ENCODE measurements at places on chromosomes 4 and X.

- H3K4me3 ChIP-seq = no peak overlapping the region
- no peaks in the 10 kb centered on the region for H3K27me3 ChIP-seq
- no peak for DNase-seq
- no peaks in the 10 kb centered on the region for H3K36me3 ChIP-seq
Measured at GRCh38 chr4:151039733-151040132, 24.6 kb upstream of the LRBA start.

DNA sequence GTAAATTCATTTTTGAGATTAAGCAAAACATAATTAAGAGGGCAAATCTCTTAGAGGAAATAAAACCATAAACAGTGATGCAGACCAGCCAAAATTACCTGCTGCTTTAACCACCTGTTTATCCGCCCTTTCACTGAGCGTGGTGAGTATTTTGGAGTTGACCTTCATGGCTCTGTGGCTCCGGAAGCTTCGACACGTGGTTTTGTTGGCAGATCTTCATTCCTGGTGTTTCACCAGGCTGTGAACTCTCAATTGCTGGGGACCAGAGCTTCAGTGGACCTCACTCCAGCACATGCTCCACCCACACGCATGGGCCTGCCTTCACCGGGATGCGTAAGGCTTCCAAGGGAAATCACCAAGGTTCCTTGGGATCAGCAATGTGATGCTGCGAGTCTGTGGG is 83.8 kb downstream of the FHDC1 start:
- H3K36me3 ChIP-seq = no peaks in the 10 kb centered on the region
- H3K4me1 ChIP-seq = no peaks in the 10 kb centered on the region
- no peak for DNase-seq
- H3K4me3 ChIP-seq = no peak overlapping the region

- H3K36me3 ChIP-seq = no peaks in the 10 kb centered on the region
- H3K27ac ChIP-seq = no peak overlapping the region
Measured at GRCh38 chr4:47340914-47341313, 122.6 kb downstream of the COMMD8 start.

GRCh38 chr4:13236485-13236884 is 247.7 kb downstream of the RAB28 start:
- no peak for DNase-seq
- no peaks in the 10 kb centered on the region for H3K36me3 ChIP-seq
- no peak overlapping the region for H3K4me3 ChIP-seq
- no peaks in the 10 kb centered on the region for H3K27me3 ChIP-seq

- no peaks in the 10 kb centered on the region for H3K4me1 ChIP-seq
- H3K36me3 ChIP-seq = no peaks in the 10 kb centered on the region
- no peak for DNase-seq
- H3K27ac ChIP-seq = no peak overlapping the region
Measured at GRCh38 chr4:85078016-85078415, 111.5 kb upstream of the WDFY3 start.

GRCh38 chrX:106748377-106748776 is 21.9 kb downstream of the RNF128 start:
- H3K27ac ChIP-seq = no peak overlapping the region
- H3K4me1 ChIP-seq = no peaks in the 10 kb centered on the region
- H3K36me3 ChIP-seq = no peaks in the 10 kb centered on the region
- no peaks in the 10 kb centered on the region for H3K27me3 ChIP-seq

GRCh38 chr4:125507141-125507540 is 192.4 kb downstream of the FAT4 start:
- DNase-seq = no peak
- no peak overlapping the region for H3K4me3 ChIP-seq
- H3K27ac ChIP-seq = no peak overlapping the region
- no peaks in the 10 kb centered on the region for H3K36me3 ChIP-seq
- H3K4me1 ChIP-seq = no peaks in the 10 kb centered on the region
- H3K27me3 ChIP-seq = no peaks in the 10 kb centered on the region

- peak overlapping the region; percentile 96 for H3K27ac ChIP-seq
- no peaks in the 10 kb centered on the region for H3K36me3 ChIP-seq
- peak overlapping the region; percentile 63 for H3K4me3 ChIP-seq
- DNase-seq = no peak
- H3K4me1 ChIP-seq = peaks cover 4% of the 10 kb centered on the region
- no peaks in the 10 kb centered on the region for H3K27me3 ChIP-seq
Measured at GRCh38 chrX:120560405-120560841, 339 bp downstream of the CUL4B start.

DNA sequence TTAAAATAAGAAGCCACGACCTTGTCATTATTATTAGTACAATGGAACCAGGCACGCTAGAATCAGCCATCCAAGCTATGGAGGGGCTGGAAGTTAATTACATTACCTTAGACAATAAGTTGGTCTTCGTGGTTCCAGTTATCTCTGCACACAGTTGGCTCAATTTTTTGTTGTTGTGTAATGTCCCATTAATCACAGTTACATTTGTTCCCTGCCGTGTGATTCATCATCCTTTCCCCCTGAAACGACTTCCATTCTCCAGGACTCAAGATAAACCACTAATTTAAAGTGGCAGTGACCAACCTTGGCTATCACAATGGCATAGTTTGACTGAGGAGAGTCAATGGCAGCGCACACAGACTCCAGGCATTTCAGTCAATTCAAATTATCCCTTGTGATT is 905.0 kb downstream of the RAB28 start:
- H3K4me3 ChIP-seq = no peak overlapping the region
- no peak for DNase-seq
- H3K27me3 ChIP-seq = no peaks in the 10 kb centered on the region
- H3K27ac ChIP-seq = no peak overlapping the region

- no peaks in the 10 kb centered on the region for H3K27me3 ChIP-seq
- no peaks in the 10 kb centered on the region for H3K4me1 ChIP-seq
- H3K27ac ChIP-seq = no peak overlapping the region
- H3K36me3 ChIP-seq = no peaks in the 10 kb centered on the region
- no peak overlapping the region for H3K4me3 ChIP-seq
Measured at GRCh38 chrX:121227888-121228287, 180.5 kb downstream of the GLUD2 start.

- no peaks in the 10 kb centered on the region for H3K36me3 ChIP-seq
- no peaks in the 10 kb centered on the region for H3K4me1 ChIP-seq
Measured at GRCh38 chrX:7943600-7944245, 16.5 kb upstream of the PNPLA4 start.

DNA sequence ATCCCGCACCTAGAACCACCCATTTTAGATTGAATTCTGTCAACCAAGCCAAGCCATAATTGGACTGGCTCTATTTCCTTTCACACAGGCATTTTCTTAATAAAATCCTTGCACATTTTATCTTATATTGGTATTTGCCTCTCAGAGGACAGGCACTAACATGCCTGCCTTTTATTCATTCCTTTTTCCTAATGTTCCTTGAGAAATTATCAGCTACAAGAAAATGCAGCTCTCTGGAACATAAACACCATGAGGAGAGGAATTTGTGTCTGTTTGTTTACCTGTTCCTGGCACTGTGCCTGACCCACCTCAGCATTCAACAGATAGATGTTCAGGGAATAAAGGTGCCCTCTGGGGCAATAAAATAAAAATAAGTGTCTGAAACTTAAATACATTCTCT is 116.2 kb downstream of the PDHA2 start:
- no peak overlapping the region for H3K4me3 ChIP-seq
- H3K27ac ChIP-seq = no peak overlapping the region
- no peak for DNase-seq
- H3K36me3 ChIP-seq = no peaks in the 10 kb centered on the region
- no peaks in the 10 kb centered on the region for H3K27me3 ChIP-seq
- H3K4me1 ChIP-seq = no peaks in the 10 kb centered on the region

DNA sequence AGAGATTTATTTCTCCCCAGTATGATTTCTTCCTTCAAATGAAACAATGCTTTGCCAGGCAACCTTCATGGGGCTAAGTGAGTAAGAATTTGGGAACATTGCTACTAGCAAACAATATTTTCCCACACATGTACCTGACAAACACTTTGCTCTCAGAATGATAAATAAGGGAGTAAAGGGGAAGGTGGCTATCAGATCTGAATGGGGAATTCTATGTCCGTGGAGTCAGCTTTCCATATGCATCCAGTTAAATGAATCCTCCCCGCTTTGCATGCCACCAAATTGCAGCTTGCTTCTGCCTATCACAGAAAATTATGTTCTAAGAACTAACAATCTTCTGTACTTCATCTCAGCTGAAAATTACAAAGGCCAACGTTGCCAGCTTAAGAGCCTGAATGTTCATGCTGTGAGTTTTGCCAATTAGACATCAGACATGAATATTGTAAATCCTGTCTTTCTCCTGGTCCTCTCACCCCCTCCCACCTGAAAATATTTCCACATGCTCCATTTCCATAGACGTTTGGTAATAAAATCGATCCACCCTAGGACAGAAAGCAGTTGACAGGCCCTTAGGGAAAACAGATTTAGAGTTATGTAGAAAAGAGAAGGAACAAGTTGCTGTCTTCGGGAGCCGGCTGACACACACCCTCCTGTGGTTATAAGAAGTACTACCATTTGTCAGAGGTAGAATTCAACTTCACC is 6.3 kb downstream of the MEPE start:
- H3K4me1 ChIP-seq = no peaks in the 10 kb centered on the region
- DNase-seq = peak; percentile 24
- H3K36me3 ChIP-seq = no peaks in the 10 kb centered on the region
- no peak overlapping the region for H3K27ac ChIP-seq

- no peaks in the 10 kb centered on the region for H3K36me3 ChIP-seq
- no peak overlapping the region for H3K27ac ChIP-seq
- no peak overlapping the region for H3K4me3 ChIP-seq
- DNase-seq = no peak
- H3K27me3 ChIP-seq = no peaks in the 10 kb centered on the region
Measured at GRCh38 chr4:138327338-138327737, 85.2 kb upstream of the SLC7A11 start.

GRCh38 chr4:74624351-74625151 is 169.8 kb downstream of the BTC start:
- H3K27me3 ChIP-seq = no peaks in the 10 kb centered on the region
- H3K4me3 ChIP-seq = no peak overlapping the region
- no peaks in the 10 kb centered on the region for H3K36me3 ChIP-seq
- no peak for DNase-seq
- H3K4me1 ChIP-seq = no peaks in the 10 kb centered on the region

DNA sequence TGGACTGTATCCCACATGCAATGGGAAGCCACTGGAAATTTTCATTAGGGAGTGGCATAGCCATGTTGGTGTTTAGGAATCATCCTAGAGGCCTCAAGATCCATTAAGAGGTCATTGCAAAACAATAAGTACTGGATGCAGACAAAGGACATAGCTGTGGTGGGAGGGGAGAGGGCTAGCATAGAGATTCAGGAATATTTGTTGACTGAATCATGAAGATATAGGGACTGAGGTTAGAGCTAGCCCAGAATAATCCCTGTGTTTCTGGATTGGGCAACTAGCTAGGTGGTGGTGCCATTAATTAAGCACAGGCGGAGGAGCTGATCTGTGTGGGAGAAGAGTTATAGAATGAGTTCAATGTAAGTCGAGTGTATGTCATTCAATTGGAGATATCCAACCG is 135.0 kb downstream of the RAB28 start:
- H3K27me3 ChIP-seq = no peaks in the 10 kb centered on the region
- H3K36me3 ChIP-seq = no peaks in the 10 kb centered on the region
- no peak overlapping the region for H3K4me3 ChIP-seq

DNA sequence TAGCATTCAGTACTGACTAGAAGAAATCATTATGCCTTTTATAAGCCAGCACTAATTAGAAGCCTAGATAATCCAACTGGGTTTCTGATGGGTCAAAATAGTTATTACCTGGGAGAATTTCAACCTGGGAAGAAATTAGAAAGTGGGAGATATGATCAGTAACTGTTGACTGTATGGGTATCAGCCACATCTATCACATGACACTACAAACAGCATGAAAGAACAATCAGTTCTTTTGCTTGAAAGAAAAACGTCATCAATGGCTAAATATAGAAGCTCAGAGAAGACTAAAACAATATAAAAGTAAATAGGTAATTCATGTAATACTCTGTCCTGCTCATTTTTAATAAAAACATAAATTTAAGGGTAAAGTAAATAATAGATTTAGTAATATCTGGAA is 145.1 kb downstream of the CAMK2D start:
- no peak overlapping the region for H3K4me3 ChIP-seq
- no peaks in the 10 kb centered on the region for H3K36me3 ChIP-seq
- DNase-seq = no peak
- no peak overlapping the region for H3K27ac ChIP-seq

DNA sequence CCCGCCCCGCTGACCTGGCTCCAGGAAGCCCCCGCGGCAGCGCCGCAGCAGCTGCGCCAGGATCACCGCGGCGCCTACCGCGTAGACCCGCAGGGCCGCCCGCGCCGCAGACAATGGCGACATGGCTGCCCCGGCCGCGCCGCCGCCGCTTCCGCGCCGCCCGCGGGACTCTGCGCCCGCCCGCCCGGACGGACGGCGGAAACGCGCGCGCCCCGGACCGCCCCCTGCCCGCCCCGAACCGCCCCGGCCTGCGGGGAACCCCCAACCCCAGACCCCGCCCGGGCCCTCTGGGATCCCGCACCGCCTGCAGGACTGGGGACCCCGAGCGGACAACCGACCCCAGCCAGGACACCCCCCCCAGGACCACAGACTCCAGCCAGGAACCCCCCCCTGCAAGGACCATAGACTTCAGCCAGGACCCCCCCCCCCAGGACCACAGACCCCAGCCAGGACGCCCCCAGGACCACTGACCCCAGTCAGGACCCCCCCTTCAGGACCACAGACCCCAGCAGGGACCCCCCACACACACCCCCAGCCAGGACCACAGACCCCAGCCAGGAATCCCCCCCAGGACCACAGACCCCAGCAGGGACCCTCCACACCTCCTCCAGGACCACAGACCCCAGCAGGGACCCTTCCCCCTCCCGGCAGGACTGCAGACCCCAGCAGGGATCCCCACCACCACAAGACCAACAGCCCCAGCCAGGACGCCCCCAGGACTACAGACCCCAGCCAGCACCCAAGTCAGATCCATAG is at the start of the genes DHRSX and ZBED1:
Gene DHRSX, minus strand, starts transcription at position 174 of the 756 bp plus-strand sequence. Its CDS starts 51 bp downstream, at position 123.
Gene ZBED1, minus strand, starts transcription at position 174 of the 756 bp plus-strand sequence. CDS start 10,257 bp downstream, outside the sequence.
- peak within 1 kb of the TSS; percentile 96 for H3K4me3 ChIP-seq
- no peaks in the 10 kb centered on the region for H3K36me3 ChIP-seq

- no peaks in the 10 kb centered on the region for H3K27me3 ChIP-seq
- no peaks in the 10 kb centered on the region for H3K36me3 ChIP-seq
- DNase-seq = peak; percentile 33
- H3K4me1 ChIP-seq = peaks cover 25% of the 10 kb centered on the region
Measured at GRCh38 chr4:88737307-88737941, 39.8 kb upstream of the NAP1L5 start.

DNA sequence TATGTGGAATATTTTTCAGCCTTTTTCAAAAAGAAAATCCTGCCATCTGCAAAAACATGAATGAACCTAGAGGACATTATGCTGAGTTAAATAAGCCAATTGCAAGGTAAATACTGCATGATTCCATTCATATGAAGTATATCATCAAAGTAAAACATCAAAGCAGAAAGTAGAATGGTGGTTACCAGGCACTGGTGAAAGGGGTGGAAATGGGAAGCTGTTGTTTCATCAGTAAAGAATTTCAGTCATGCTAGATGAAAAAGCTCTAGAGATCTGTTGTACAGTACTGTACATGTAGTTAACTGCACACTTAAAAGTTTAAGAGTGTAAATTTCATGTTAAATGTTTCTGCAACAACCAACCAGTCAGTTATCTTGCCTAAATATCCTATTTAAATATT is 196.8 kb upstream of the ADGRL3 start:
- no peaks in the 10 kb centered on the region for H3K4me1 ChIP-seq
- no peaks in the 10 kb centered on the region for H3K27me3 ChIP-seq
- no peak for DNase-seq
- H3K27ac ChIP-seq = no peak overlapping the region

- DNase-seq = no peak
- no peaks in the 10 kb centered on the region for H3K4me1 ChIP-seq
- H3K36me3 ChIP-seq = no peaks in the 10 kb centered on the region
- H3K4me3 ChIP-seq = no peak overlapping the region
- peaks cover 9% of the 10 kb centered on the region for H3K27me3 ChIP-seq
Measured at GRCh38 chrX:87874043-87874442, 356.4 kb downstream of the KLHL4 start.

- no peaks in the 10 kb centered on the region for H3K36me3 ChIP-seq
- H3K4me3 ChIP-seq = no peak overlapping the region
- peaks cover 20% of the 10 kb centered on the region for H3K27me3 ChIP-seq
- no peaks in the 10 kb centered on the region for H3K4me1 ChIP-seq
Measured at GRCh38 chrX:9151772-9152307, 117.9 kb upstream of the FAM9B start.

Measured in breast epithelium (tissue), 4 donors.